Astrocyte of the cerebellum (primary cell): ENCODE measurements at places on chromosomes 4 and X.

DNA sequence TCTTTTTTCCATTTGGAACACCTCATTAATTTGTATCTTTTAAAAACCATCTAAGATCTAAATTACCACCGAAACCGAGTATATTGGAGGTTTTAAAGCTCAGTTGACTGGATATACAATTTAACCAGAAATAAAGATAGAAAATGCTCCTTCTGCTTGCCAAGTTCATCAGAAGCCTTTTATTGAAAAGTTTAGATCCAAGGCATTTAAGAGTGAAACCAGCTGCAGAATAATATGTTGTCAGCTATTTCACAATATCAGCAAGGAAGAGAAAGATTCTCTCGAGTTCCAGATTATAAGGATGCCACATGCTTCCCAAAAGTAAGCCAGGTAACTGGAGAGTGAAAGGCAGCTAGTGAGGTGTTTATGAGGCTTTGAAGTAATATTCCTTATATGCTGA is 217.4 kb downstream of the DCTD start:
- DNase-seq: no peak

- DNase-seq: no peak
Observed at GRCh38 chr4:137635601-137636000, 103.3 kb upstream of the PCDH18 start.

GRCh38 chrX:74534569-74535038 is 79.8 kb downstream of the RLIM start:
- no peak for DNase-seq

DNA sequence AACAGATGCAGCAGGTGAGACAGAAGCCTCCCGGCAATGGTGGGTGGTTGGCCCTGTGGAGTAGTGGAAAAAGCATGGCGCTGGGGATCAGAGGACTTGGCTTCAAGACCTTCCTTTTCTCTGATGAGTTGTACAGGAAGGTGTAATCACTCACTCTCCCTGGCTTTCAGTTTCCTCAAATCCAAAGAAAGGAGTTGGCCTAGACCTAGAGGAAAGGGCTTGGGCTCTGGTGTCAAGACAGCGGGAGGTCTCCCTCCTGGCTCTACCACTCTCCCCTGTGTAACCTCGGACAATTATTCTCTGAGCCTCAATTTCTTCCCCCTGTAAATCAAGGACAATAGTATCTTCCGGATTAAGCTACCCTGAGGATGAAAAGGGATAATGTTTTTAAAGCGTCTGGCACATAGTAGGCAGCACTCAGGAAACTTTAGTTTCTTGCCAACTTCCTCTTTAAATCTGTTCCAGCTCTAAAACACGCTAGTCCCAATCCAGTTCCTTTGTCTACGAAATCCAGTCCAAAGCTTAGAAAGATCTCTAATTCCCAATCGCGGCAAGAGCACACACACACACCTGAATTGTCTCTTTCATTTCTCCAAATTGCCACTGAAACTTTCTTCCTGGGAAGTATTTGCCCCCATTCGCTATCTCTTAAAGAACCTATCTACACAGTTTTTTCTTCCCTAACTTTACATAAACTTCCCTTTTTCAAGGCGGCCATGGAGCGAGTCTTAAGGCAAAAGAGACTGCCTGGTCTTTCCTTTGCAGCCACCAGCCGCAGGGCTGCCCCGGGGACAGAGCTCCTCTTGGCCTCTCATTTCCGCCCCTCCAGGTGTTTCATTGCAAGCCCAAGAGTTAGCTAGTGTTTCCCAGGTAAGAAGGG is 29.9 kb upstream of the GPC4 start:
- no peak for DNase-seq

- DNase-seq: no peak
Observed at GRCh38 chr4:15557786-15558550, 88.3 kb downstream of the CC2D2A start.

DNA sequence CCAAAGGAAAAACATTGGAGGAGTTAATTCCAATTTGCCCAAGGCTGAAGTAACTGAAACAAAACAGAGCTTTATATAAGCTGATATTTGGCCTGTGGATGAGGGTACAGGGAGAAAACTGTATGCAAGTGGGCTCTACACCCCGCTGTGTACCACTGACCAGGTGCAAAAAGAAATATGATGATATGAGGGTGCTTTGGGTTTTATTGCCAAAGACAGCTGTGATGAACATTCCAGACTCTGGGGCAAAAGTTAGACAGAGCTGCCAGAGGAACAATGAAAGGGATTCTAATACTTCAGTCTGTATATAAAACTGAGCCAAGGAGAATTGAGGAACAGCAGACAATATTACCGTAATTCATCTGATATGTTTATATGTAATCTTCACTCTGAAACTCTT is 117.4 kb downstream of the MID1 start:
- DNase-seq: no peak

DNA sequence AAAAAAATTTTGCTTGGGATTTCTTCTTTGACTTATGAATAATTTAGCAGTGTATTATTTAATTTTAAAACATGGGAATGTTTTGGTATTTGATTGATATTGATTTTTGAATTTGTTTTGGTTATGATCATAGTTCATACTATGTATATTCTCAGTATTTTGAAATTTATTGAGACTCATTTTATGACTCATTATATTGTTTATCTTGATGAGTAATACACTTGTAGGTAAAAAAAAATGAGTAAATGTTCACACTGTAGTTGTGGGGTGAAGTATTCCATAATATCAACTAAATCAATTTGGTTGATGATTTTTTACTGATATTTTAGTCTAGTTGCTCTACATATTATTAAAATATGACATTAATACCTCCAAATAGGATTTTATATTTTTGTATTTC is 1142.2 kb downstream of the ADGRL3 start:
- no peak for DNase-seq

- no peak for DNase-seq
Observed at GRCh38 chr4:189600718-189601435, 339.8 kb upstream of the FRG1 start.

- no peak for DNase-seq
Observed at GRCh38 chr4:118221227-118221800, 131.5 kb downstream of the PRSS12 start.

DNA sequence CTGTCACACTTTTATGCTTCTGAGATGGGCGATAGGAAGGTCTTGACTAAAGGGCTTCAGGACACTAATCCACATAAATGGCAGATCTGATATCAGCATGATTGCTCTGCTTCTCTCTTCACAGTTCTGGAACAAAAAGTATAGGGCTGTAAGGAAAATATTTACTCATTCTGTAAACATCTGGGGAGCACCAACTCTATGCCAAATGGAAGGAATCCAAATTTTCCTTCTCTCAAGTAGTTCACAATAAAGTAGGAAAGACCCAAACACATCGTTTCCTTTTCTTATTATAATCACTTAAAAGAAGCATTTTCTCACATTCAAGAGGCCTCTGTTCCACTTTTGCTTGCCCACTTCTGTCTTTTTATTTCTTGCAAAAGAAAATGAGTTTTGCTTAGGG is 45.9 kb upstream of the F9 start:
- no peak for DNase-seq

GRCh38 chr4:64271601-64272081 is 137.6 kb downstream of the TECRL start:
- DNase-seq: peak; percentile 0

DNA sequence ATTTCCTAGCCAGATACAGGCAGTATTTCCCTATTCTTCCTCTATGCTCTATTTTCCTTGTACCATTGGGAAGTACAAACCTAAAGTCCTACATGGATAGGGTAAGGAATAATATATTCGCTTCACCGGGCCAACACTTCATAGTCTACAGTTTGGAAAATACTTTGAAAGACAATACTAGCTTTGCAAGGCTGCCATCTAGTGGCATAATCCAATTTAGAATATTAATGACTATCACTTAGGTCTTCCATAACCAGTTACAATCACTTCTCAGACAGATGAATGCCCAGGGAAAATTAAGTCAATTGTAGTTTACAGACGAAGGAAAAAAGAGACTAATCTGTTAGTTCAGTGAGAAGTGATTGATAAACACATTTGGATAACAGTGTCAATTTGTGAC is 141.0 kb upstream of the FAM47C start:
- peak; percentile 9 for DNase-seq

DNA sequence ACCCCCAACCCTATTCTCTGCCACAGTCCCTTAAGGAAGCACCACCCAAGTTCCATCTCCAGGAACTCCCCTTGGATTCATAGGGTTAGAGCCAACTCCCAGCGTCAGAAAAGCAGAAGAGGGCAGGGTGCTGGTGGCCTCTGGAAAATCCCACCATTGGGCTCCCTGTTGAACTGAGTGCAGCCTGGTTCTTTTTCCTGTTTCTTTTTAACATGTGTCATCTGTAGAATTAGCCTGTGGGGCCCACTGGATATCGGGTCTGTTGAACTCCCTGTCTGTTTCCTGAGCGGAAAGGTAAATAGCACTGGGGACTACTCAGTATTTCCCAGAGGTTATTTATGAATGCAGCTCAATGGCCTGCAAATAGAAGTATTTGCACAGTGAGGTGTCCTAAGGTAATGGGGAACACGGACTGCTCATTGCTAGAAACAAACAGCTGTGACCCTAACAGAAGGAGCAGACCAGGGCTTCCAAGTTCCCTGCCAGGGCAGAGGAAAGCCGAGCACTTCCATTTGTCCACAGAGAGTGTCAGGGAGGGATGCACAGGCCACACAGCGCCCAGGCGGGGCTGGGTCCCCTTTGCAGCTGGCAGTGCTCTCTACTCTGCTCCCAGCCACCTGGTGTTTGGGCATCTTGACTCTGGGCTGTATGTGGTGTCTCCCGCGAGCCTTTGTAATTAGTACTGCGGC is 102.6 kb downstream of the FHDC1 start:
- DNase-seq: no peak

DNA sequence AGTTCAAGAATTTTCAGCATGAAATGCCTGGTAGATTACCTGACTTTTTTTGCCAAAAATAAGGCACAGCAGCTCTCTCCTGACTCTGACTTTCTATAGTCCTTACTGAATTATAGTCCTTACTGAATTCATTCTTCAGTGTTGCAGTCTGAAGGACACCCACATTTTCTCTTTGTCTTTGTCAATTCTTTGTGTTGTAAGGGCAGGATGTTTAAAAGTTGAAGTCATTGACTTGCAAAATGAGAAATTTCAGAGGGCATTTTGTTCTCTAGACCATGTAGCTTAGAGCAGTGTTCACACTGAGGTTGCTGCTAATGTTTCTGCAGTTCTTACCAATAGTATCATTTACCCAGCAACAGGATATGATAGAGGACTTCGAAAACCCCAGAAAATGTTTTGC is 168.0 kb downstream of the SOWAHB start:
- DNase-seq: no peak

DNA sequence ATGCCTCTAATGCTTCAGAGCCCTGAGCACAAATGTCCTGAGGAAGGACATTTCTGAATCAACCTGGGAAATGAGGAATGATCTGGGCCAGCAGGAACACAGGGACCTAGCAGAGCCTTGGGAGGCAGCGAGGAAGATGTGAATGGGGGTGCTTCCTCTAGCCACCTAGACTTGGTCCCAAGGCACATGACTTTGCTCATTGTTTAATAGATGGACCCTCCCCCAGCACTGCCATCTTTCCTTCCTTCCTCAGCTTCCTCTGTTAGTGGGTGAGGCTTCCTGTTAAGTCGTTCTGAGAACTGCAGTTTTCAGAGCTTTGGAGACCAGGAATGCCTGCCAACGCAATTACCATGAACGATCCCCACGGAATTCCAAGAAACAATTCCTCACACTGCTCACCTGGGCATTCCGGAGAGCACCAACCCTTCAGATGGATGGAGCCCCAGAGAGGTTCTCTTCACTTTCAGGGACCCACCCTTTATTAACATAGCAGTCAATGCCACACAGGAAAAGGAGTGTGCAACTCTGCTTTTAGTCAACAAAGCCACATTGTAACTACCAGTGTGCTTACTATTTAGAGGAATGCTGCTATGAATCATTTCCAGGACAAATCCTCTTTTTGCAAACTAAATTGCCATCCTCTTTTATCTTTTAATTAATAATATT is 48.5 kb upstream of the STIM2 start:
- DNase-seq: no peak

GRCh38 chr4:141905751-141906150 is 269.4 kb downstream of the IL15 start:
- DNase-seq: peak; percentile 22

DNA sequence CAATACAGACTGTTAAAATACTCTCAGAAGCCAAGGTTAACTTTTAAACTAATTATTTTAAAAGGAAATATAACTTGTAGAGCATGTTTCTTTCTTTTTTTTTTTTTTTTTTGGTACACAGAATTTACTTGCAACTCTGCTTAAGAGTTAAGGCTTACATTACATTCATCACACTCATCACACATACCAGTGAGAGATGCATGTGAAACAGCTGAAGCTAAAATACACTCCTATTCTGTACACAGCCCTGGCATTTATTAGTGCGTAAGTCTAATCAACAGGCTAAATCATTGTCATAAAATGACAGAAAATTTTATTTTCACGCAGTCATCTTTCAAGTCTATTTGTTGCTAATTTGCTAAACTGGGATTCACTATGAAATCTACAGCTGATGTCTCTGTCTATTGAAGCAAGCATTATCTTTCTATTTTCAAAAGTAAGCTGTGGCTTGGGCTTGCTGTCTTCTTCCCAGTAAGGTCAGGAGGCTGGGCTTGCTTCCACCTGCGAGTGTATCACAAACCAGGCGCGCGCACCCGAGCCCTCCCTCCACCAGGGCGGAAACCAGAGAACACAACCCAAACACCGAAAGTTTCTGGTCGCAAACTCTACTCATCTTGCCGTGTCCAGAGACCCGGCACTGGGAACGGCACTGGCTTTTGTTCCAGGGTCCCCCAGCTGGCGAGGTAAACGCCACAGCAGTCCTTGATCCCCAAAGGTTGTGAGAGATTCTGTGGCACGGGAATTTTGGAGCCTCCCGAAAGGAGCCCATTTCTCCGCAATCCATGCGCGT is 3.9 kb downstream of the MAML3 start:
- no peak for DNase-seq

DNA sequence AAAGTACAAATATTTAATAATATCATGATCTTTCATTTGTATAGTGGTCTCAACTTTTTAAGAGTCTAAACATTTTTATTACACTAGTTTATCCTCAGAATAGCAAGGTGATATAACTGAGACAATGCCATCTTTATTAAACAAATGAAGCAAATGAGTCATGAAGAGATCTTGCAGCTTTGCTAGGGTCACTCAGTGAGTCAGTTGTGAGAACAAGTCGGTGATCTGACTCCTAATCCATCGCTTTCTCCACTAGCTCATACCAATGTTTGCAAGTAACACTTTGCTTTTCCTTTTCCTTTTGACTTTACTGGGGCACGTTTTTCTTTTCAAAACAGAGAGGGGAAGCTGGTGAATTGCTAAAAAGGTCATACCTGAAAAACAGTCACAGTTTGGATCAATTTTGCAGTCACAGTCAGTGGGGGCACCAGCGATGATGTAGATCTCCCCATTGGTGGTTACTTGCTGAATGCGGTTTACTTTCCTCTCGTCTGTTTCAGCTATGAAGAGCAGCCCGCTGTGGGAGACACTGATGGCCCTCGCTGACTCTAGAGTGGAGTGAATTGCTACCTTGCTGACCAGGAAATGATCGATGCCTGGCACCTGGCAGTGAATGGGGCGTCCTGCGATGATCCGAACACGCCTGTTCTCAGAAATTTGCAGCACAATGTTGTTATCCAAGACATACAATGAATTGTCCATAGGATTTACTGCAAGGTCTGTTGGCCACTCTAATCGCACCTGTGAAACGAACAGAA is 75.7 kb downstream of the SH2D1A start:
- no peak for DNase-seq
